ENCODE measurements at places on chromosomes 16 and 17.

GRCh38 chr17:29005936-29006511 is at the start of gene SEZ6:
Gene SEZ6 (minus strand): TSS chr17:29006033. CDS start chr17:29005869, 164 bp downstream.
- DNase-seq: no peak

DNA sequence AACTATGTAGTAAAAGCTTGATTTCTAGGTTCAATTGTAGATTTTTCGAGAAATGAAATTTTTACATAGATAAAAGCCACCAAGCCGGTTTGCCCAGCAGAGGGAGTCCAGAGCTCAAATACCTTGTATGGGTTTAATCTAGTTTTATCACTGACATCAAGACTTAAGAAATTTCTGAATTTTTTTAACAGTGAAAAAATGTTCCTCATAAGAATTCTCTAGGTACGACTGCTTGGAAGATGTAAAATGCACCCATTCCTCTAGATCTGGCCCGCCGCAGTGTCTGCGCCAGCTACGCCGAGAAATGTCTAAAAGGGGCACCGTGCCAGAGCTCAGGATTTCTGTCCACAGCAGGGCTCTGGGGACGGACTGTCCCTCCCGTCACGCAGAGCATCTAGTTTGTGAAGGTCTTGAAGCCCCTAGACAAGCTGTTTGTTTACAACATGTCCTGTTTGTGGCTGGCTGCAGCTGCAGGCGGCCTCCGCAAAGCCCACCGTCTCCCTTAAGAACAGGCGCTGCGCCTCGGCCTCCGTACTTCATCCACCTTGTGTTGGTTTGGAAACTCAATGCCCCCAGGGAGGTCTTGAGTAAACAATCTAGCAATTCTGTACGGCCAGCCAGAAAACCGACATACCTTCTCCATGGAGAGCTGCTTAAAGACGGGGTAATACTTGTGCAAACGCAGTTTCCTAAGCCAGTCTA is 24.8 kb downstream of the MAP1LC3B start:
- DNase-seq: no peak

- no peak for DNase-seq
Measured at GRCh38 chr17:39116224-39116623, 35.2 kb downstream of the PLXDC1 start.

GRCh38 chr16:79104567-79104966 is 496.0 kb downstream of the MAF start:
- no peak for DNase-seq

- DNase-seq: peak; percentile 96
Measured at GRCh38 chr17:82241183-82241925, 12.5 kb downstream of the SLC16A3 start.

GRCh38 chr16:71373073-71373472 is 14.6 kb downstream of the CALB2 start:
- no peak for DNase-seq

- peak; percentile 74 for DNase-seq
Measured at GRCh38 chr16:21101631-21102420, 48.8 kb downstream of the DNAH3 start.

- DNase-seq: no peak
Measured at GRCh38 chr17:35051579-35052240, 11.8 kb downstream of the RFFL start.

DNA sequence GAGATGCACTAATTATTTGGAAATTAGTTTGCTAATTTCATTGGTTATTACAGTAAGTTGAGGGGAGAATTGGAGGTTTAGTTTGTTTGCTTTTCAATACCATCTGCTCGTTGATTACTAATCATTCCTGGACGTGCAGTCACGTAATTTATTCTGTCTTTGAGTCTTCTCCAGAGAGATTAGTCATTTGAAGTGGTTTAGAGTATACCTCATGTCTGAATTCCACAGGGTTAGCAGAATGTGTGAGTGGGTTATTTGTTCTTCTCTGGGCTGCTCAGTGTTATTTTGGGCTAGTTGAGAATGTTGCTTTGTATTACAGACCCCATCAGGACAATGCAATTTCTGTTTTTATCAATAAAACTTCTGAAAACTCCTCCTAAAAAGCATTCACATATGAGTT is 265.0 kb downstream of the RBFOX1 start:
- no peak for DNase-seq

DNA sequence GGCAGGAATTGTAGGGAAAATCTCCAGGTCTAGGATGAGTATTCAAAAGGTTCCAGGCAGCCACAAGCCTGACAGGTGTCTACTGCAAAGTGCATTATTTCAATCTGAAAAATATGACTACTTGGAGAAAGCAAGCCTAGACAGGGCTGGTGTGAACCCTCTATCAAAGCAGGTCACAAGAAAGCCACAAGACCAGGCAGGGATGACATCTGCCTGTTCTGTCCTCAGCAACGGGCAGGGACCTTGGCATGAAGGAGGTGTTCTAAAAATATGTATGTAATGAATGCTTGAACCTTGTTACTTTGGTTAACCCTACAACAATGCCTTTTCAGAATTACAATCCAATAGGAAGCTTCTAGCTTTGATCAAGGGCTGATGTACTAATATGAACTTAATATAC is 1.2 kb upstream of the COX6A2 start:
- no peak for DNase-seq

DNA sequence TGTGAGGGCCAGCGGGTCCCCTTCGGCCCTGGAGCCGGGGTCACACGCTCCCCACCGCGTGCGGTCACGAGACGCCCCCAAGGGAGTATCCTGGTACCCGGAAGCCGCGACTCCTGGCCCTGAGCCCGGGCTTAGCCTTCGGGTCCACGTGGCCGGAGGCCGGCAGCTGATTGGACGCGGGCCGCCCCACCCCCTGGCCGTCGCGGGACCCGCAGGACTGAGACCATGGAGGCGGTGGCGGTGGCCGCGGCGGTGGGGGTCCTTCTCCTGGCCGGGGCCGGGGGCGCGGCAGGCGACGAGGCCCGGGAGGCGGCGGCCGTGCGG is at the start of gene NAGLU:
NAGLU (plus strand) TSS at position 194 of the 324 bp plus-strand sequence; CDS start at position 226, 32 bp downstream.
- DNase-seq: peak; percentile 99

GRCh38 chr16:10883004-10883403 is 6.0 kb downstream of the CIITA start:
- no peak for DNase-seq

DNA sequence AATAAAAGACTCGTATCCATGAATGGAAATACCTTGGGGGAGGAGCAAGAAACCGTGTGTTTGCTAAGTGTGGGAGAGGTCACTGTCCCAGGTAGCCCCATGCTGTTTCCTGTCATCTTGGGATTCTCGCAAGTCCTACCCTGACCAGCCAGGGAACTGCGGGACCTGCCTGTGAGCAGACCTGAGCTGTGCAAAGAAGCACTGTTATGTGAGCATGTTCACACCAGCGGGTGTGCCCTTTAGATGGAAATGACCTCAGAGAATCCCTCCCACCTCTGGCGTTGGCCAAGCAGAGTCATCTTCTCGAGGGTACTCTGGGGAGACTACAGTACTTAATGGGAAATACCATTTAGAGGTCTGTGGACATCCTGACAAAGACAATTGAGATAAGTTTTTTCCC is 127.0 kb upstream of the MON1B start:
- DNase-seq: no peak

- no peak for DNase-seq
Measured at GRCh38 chr17:17699491-17699890, 18.2 kb downstream of the RAI1 start.

DNA sequence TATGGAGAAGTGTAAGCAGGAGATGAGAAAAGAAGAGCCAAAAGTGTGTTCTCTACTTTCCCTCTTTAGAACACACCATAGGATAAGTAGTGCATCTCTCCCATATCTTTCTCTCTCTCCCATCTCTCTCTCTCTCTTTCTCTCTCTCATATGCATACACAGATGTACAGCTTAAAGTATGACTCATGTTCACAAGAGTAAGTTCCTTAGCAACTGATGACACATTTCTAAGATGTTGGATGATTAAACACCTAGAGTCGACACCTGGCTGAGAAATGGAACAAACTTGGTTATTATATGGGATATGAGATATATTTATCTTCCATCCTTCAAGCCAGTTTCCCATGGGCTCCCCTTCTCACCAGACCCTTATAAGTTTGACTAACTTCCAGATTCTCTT is 113.5 kb downstream of the TMEM132E start:
- no peak for DNase-seq

- no peak for DNase-seq
Measured at GRCh38 chr17:31435581-31435980, 44.1 kb downstream of the RAB11FIP4 start.

- DNase-seq: no peak
Measured at GRCh38 chr17:36094746-36095145, 4.8 kb upstream of the CCL3 start.

GRCh38 chr16:50591800-50592771 is 43.9 kb downstream of the NKD1 start:
- no peak for DNase-seq

GRCh38 chr17:51322390-51323029 is 62.2 kb downstream of the UTP18 start:
- no peak for DNase-seq

- no peak for DNase-seq
Measured at GRCh38 chr16:2095918-2096582, 39.6 kb downstream of the PKD1 start.

- DNase-seq: no peak
Measured at GRCh38 chr17:45149669-45150664, 1.7 kb downstream of the HEXIM1 start.

DNA sequence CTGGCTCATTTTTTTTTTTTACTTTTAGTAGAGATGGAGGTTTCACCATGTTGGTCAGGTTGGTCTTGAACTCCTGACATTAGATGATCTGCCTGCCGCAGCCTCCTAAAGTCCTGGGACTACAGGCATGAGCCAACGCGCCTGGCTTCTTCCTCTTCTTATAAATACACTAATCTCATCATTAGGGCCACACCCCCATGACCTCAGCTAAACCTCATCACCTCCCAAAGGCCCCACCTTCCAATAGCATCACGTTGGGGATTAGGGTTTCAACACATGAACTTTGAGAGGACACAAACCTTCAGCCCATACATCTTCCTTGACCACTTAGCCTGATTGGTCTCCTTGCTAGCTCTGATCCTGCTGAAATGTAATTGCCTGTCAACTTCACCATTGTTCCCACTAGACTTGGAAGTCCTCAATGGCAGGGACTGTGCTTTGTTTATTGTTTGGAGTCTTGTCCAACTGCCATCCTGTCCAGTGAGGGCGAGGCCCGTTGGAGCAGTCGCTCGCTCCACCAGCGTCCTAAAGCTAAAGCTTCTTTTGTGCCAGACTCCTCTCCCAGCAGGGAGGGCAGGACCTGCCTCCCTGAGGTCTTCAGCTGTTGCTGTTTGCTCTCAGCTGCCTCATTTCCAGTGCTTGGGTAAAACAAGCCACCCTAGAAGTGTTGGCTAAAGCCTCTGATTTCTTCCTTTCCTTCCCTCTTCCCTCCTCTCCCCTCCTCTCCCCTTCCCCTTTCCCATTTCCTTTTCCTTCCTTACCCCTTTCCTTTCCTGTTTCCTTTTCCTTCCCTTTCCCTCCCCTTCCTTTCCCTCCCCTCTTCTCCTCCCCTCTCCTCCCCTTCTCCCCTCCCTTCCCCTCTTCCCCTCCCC is 85.3 kb downstream of the HAPSTR1 start:
- DNase-seq: no peak

GRCh38 chr16:27437946-27438345 is 36.0 kb downstream of the IL21R start:
- DNase-seq: no peak

DNA sequence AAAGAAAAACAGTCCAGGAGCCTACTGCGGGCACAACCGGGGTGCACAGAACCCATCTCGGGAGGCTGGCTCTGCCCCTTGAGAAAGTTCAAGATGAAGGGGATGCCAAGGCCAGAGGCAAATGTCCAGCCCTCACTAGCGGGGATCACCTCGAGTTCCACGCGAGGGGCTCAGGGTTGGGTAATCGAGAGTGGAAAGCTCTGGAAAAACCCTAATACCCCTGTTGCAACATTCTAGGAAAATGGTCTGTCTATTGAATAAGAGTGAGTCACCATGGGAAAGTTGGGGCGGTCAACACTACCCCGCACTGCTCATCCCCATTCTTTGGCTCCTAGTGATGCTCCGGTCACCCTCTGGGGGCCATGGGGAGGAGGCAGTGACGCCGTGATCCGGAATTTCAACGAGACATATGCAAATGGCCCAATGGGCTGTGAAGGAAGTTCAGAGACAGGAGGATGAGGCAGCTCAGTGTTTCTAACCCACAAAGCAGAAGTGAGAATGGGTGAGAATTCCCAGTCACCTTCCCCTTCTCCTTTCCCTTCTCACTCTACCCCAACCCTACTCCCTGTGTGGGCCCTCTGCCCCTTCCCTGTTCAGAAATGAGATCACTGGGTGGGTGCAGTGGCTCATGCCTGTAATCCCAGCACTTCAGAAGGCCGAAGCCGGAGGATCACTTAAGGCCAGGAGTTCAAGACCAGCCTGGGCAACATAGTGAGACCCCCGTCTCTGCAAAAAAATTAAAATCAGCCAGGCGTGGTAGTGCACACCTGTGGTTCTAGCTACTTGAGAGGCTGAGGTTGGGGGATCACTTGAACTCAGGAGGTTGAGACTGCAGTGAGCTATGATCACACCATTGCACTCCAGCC is 22.4 kb downstream of the SOCS3 start:
- DNase-seq: no peak

GRCh38 chr17:44014133-44014436 is 678 bp downstream of the TMEM101 start:
- DNase-seq: no peak

GRCh38 chr16:57357330-57358085 is 1.1 kb upstream of the CCL22 start:
- DNase-seq: no peak

DNA sequence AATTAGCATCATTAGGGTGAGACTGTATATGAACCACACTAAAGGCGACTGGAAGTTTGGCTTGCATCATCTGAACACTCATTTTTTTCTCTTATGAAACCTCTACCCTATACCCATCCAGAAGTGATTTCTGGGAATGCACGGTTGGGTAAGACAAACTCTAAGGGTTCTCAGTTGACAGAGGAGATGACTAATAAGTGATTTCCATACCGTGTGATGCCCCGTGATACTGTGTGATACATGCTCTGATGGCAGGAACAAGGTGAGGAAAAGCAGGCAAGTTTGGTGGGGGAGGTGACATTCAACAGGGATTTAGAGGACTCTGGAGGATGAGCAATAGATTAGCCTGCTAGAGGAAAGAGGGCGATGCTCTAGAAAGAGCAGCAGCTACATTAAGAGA is 156.4 kb upstream of the CCL2 start:
- DNase-seq: peak; percentile 34

- DNase-seq: no peak
Measured at GRCh38 chr16:17612336-17612735, 141.6 kb upstream of the XYLT1 start.

DNA sequence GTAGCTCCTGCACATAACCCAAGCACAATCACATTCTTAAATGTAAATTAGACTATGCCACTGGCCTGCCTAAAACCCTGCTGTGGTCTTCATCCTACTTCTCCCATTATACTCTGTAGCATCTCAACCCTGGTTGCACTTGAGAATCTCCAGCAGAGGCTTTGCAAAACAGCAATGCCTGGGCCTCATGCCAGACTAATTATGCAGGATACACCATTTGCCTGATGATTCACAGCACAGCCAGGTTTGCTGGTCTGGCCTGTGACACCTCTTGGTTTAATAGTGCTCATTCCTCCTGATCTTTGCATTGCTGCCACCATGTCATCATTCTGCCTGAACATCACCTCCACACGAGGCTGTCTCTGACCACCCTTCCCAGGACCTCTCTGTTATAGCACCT is 491.9 kb upstream of the TOM1L1 start:
- DNase-seq: no peak

All from esophagus muscularis mucosa (tissue), 4 donors.